ENCODE measurements at places on chromosomes 4 and X.

DNA sequence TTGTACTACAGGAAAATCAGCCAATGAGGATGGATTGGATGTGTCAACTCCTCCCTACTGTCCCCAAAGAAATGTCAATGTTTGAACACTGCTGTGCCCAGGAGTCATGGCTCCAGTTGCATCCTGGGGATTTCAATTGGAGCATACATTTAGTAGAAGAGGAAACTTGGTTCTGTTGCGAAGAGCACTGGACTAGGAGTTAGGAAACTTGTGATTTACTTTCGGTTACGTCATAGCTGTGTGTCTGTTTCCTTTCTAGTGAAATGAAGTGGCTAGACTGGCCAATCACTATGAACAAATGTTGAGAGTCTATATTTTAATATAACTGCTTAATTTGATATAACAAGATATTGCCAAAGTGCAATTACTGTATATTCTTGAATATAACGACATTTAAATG, 35.2 kb downstream of the ARL9 start:
- no peak for DNase-seq

GRCh38 chr4:55138367-55138766, 13.0 kb upstream of the KDR start:
- DNase-seq, result no peak

DNA sequence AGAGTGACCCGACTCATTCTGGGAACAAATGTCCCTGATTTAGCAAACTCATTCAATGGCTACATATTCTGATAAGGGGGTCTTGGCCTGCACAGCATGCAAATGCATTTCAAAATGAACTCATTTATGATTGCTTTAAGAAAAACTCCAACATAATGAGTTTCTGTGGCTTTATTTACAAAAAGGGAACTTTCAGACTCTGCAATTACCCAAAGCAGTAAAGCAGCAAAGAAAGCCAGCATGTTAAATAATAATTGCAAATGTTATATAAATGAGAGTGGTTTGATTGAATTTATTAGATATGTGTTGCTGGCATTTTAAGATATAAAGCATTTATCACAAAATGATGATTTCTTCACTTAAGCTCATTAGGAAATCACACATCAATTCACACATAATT, 295.7 kb downstream of the FBXW7 start:
- DNase-seq, result no peak

GRCh38 chr4:48205107-48205506, 64.5 kb downstream of the TEC start:
- DNase-seq, result no peak

DNA sequence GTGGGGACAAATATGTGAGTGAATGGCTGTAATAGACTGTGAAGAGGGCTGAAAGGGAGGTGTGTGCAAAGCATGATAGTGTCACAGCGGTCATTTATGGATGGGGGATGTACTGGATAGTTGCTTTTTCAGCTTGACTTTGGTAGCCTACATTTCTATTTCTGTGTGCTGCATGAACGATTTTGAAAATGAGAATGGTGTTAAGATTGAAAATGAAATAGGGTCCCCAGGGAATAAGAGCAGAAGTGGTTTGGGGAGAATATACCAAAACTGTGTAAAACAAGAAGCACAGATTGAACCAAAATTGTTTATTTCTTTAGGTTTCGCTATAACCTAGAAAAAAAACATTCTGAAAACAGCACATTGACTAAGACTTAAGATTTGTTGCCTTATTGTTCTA, 58.8 kb upstream of the CLNK start:
- no peak for DNase-seq

DNA sequence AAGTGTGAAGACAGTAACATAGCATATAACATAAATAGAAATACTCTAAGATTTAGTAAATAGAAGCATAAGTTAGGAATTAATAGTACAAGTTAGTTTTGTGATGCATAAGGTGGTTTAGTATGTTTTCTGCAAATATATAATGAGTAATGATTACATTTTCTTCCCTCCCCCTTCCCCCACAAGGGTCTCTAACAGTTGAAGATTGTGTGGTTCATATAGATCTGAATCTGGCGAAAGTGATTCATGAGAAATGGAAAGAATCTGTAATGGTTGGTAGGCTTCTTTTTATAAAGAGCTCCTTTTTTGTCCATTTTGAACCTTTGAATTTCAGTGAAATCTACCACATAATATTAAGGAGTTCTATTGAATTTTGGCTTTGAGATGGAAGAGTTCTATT, 66.3 kb downstream of the N4BP2 start:
- no peak for DNase-seq

GRCh38 chr4:184968784-184969201, 49.5 kb upstream of the HELT start:
- DNase-seq, result no peak

DNA sequence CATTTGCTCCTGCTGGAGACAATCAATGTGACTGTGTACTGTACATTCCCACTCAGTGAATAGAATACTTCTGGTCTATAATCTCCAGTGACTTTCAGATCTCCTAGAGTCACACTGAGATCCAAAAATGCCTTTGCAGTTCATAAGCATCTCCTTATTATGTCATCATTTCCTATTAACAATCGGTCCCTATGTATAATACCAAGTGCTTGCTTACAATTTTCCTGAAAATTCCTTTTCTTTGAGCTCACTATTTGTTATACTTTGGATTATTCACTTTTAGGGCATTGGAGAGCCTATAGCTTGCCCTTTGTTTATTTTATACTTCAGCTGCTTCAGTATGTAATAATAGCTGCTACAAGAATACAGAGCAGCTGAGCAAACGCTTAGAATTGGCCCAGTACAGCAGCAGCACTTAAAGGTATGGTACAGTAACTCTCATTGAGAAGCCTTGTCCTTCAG, 313.0 kb downstream of the DCTD start:
- DNase-seq, result no peak

DNA sequence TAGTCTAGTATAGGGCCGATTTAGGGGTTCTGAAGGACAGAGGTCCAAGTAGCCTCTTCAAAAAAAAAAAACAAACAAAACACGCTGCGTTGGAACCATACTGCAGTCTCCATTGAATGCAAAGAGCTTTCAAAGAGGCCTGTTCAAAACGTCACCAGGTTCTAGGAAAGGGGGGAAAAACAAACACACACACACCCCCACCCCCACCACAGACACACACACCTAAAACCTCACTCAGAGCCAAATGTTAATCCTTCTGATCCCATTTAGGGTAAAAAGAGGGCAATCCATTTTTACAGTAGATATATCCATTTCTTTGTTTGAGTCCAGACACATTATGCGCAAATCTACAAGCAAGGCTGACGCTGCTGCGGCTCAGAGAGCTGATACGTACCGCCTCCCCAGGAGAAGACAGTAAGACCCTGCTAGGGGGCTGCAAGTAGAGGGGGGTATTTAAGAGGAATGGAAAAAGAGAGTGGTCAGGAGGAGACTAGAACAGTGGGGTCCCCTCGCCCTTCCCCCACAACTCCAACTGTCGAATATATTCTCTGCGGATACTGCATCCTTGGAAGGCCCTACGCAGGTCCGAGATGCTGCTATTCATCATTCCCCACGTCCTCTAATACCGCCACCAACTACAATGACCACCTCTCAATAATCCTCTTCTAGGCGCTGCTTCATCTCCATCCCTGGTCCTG, 1.3 kb downstream of the NKRF start:
- DNase-seq, result no peak

DNA sequence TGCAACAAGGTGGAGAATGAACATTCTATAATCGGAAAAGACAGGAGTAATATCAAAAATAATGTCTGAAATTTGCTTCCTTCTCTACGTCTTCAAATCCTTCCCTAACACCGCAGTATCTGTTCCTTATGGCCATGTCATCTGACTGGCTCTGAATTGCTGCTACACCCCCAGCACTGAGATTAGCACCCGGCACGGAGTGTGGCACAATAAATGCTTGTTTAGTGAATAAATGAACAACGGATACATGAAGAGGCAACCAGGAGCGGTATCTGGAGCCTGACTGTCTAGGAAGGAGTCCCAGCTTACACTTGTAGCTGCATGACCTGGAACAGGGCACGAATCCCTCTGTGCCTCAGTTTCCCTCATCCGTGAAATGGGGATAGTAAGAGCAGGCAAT, 164.3 kb downstream of the AFAP1 start:
- no peak for DNase-seq

DNA sequence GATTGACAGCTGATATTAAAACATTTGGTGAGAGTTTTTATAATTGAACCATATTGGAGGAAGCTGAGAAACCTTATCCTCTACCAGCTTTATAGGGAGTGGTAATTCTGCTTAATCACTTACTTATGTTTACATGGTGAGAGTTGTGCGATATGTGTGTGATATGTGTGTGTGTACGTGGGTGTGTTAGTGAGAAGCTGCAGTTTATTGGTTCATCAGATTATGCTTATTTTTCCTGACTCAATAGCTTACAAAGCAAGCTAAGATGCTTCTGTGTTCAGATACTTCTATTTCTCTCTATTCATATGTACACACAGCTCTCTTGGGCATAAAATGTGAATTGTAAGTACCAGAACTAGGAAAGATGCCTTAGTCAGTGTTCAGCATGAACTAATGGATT, 343.7 kb downstream of the GRIA2 start:
- no peak for DNase-seq

DNA sequence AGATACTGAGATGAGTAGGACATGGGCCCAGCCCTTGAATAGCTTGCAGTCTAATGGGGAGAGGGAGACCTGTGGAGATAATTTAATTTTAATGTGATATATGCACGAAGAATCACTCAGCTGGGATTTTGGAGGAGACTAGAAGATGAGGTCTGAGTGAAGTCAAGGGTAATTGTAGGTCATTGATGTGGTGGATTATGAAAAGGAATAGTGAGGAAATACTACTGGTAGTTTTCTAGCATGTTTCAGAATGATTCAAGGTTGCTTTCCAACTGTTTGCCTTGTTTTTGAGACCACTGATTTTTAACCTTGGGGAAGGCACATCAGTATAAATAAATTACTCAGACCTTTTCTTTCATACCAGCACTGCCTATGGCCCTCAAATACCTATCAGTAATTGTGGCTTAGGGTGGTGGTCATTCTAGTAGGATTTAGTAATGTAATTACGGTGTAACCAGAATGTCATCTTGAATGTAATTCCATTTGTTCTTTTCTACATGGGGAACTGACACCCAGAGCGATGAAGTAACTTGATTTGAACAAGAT, 25.6 kb downstream of the PTTG2 start:
- DNase-seq, result no peak

GRCh38 chr4:40328383-40328782, 6.8 kb upstream of the CHRNA9 start:
- no peak for DNase-seq

GRCh38 chr4:90876296-90876695, 749.1 kb downstream of the CCSER1 start:
- no peak for DNase-seq

DNA sequence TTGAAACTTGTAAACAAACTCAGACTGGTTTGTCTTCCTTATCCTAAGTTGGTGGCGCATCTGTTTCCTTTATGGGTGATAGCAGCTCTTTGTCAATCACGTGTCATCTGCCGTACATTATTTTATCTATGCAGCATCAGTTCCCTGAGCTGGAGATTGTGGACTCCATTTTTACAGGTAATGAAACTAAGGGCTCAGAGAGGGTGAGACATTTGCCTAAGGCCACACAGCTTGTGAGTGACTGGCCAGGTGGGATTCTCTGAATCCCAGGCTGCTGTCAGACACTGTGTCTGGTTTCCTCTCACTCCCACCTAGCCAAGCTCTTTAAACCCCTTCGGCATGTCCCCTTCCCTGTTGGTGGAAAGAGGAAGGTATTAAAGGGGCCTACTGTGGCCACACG, 41.7 kb upstream of the CLCN4 start:
- DNase-seq, result no peak

- no peak for DNase-seq
Observed at GRCh38 chrX:123713841-123714240, 19.0 kb downstream of the THOC2 start.

DNA sequence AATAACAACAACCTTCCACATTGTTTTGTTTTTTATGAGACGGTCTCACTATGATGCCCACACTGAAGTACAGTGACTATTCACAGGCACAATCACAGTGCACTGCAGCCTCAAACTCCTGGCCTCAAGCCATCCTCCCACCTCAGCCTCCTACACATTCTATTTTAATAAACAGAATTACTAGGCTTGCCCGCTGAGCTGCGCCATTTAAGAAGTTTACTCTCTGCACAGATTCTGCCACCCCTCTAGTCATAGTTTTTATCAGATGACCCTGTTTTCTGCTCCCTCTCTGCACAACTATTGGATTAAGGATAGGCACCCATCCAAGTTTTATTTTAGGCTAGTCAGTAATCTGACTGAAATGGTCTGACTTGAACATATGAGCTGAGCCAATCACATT, 11.3 kb upstream of the COX18 start:
- no peak for DNase-seq

- DNase-seq, result no peak
Observed at GRCh38 chr4:3516836-3517730, 15.1 kb downstream of the LRPAP1 start.

DNA sequence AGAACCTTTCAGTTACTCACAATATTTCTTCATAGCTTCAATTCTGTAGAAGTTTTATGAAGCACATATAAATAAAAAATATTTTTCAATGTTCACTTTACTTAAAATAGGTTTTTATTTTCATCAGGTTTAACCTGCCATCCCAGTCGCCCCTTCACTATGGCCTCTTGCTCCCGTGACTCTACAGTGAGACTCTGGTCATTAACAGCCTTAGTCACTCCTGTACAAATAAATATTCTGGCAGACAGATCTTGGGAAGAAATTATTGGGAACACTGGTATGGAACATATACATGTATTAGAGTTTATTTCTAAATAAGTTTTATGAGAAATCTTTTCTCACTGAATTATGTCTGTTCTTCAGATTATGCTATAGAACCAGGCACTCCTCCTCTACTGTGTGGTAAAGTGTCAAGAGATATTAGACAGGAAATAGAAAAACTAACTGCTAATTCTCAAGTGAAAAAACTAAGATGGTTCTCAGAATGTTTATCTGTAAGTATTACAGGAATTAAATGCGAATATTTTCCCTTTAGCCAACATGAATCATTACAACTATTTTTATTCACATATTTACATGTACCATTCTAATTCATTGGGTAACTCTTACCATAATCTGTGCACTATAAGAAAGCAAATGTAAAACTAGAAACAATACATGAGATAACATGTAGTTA, 45.6 kb downstream of the SPATA4 start:
- DNase-seq, result no peak

GRCh38 chrX:940691-941090, 271.8 kb downstream of the CRLF2 start:
- DNase-seq, result no peak

DNA sequence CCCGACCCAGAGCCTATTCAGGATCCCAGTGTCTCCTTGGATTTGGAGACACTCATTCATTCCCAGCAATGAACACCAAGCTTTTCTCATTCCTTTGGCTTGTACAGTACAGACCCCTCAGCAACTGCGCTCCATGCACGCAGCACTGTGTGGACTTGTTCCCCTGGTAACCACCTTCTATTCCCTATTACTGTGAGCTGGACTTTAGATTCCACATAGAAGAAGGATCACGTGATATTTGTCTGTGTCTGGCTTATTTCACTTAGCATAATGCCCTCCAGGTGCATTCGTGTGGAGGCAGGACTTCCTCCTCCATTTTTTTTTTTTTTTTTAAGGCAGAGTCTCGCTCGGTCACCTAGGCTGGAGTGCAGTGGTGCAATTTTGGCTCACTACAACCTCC, 106.4 kb downstream of the PHKA2 start:
- DNase-seq, result no peak

- no peak for DNase-seq
Observed at GRCh38 chr4:180380733-180381132, 1862.5 kb upstream of the TENM3 start.
